Activated CD8-positive, alpha-beta memory T cell treated with anti-CD3 and anti-CD28 coated beads, Interleukin-2, amount 50 U/mL, for 4 hours (primary cell): ENCODE measurements at places on chromosomes 16 and 17.

- DNase-seq = no peak
Observed at GRCh38 chr16:12998361-12999085, 97.1 kb downstream of the SHISA9 start.

- no peak for DNase-seq
Observed at GRCh38 chr17:75531721-75532072, 6.2 kb downstream of the LLGL2 start.

DNA sequence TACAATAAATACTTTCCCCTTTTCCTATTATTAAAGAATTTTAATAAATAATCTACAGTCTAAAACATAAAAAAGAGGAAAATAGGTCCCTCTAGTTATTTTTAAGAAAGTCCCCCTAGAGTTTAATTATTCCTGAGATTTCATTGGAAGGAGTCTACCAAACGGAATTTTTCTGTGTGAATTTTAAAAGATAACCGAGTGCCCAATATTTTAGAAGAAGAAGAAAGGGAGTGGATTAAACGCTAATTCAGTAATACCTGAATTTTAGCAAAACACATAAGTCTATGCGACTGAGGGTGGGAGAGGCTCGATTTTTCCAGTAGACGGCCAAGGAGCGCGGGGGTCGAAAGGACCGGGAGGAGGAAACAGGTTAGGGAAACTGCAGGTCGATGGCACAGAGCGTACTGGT is 2.2 kb downstream of the HOXB2 start:
- DNase-seq = no peak

GRCh38 chr17:80947200-80947940 is 44.3 kb upstream of the CHMP6 start:
- no peak for DNase-seq

DNA sequence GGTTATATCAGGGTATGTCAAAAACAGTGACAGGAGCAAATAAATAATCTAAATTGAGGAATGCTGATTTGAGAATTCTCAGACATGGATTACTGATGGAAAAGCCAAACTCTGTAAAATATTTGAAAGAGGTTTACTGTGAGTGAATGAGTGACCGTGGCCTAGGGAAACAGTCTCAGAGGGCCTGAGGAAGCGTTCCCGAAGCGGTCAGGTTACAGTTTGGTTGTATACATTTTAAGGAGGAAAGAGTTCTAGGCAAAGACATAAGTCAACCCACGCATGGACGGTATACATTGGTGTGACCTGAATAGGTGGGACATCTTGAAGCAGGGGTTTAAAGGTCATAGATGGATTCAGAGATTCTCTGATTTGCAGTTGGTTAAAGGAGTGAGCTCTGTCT is 771.7 kb downstream of the KCNJ18 start:
- no peak for DNase-seq

DNA sequence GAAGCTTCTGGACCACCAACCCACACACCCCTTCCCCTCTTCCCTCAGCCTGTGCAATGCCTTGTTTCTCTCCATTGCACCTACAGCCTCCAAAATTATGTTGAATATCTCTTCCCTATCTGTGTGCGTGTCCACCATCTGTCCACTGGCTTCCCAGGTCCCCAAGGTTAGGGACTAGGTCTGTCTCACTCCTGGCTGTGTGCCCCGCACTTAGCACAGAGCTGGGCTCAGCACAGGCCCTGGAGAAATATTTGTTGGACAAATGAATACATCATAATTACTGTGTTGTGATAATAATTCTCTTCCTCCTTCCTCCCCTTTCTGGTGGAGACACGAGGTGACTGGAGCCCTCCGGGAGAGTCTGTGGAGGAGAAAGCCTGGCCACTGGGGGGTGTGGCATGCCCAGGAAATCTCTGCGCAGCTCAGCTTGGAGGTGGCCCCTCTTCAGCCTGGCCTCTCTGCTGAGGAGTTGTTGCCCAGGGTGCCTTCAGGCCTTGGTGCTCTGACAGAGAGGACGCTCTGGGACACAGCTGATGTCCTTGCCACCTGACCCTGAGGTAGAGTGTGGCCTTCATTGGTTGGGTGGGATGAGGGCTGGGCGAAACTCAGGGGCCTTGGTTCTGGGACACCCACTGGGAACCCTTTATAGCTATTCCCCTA is 3.3 kb upstream of the BRD7 start:
- DNase-seq = no peak

DNA sequence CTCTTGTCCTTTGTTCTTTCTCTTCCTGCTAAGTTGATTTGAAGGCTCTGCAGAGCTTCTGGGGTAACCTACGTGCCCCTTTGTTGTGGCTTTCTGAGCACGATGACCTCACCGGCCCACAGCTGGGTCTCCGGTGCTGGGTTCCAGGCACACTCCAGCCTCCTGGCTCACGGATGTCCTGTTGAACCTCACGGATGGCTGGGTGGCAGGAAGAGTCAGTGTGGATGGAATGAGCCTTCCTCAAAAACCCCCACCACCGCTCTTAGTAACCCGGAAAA is 116.0 kb downstream of the SOCS1 start:
- peak; percentile 28 for DNase-seq

- DNase-seq = no peak
Observed at GRCh38 chr16:84791088-84791487, 28.7 kb upstream of the CRISPLD2 start.
